ENCODE measurements at places on chromosomes 7 and 10. TPM values are rescaled to one million over a fixed set of nuclear protein-coding genes. Genes with fewer than 3 reads are reported as not detected.

The GPR37 gene
- total RNA-seq, result not detected

The COL13A1 gene
- not detected for total RNA-seq

The PRPS1L1 gene
- total RNA-seq, result not detected

The GIMAP4 gene
- 62.7 TPM for total RNA-seq

The MYH16 gene
- total RNA-seq, result not detected

The WDFY4 gene
- total RNA-seq, result 0.05 TPM

DNA sequence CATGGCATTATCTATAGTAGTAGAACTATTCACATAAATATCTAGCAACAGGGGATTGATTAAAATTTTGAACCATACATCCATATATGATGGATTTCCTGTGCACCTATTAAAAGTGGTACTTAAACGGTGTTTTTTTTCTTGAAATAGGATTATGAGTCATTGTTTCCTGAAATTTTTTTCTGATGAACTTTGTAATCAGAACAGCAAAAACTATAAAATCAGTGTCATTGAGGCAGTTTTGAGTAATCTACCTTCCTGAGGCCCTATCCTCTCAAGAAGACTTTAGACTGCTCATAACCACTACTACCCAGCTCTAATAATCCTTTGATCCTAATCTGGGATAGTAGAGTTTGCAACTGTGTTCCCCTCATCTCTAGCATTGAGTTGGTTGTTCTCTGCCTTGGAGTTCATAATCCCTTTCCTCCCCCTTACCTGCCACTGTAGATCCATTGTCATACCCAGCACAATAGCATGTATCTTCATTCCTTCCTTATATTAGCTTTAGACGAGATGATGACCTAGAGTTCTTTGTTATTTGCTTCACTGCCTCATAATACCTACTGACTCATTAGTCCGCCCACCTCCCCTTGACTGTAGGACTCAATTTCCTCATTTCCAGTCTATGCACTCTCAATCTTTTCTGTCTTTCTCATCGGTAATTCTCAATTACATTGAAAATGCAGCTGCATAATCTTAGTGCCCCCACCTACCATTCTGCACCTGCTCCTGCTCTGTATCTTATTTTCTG, 133.4 kb downstream of the LRRC4 start:
- no peak for DNase-seq

- no peak for DNase-seq
Measured at GRCh38 chr7:111931016-111931517, 275.1 kb downstream of the DOCK4 start.

GRCh38 chr7:128361411-128362379, at the start of gene PRRT4:
Gene PRRT4 (minus strand): TSS chr7:128361690.
- DNase-seq, result peak; percentile 81

- DNase-seq, result no peak
Measured at GRCh38 chr7:17404006-17404405, 105.6 kb downstream of the AHR start.

DNA sequence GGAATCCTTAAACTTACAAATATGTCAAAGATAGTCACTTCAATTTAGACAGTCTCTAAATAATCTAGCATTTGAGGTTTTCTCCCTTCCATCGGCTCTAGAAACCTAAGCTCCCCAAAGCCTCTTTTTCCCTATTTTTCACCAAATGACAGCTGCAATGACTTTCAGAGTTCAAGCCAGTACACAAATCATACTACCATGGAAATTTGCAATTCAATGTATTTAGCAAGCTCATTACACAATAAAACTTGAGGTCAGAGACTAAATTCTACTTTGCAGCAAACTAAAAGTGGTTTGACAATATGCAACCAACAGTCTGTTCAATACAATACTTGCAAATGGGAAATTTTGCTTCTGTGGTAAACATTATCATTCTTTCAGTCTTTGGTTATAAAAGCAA, 80.3 kb downstream of the SKIDA1 start:
- no peak for DNase-seq

- no peak for DNase-seq
Measured at GRCh38 chr10:72332423-72333111, 22.2 kb downstream of the DNAJB12 start.

DNA sequence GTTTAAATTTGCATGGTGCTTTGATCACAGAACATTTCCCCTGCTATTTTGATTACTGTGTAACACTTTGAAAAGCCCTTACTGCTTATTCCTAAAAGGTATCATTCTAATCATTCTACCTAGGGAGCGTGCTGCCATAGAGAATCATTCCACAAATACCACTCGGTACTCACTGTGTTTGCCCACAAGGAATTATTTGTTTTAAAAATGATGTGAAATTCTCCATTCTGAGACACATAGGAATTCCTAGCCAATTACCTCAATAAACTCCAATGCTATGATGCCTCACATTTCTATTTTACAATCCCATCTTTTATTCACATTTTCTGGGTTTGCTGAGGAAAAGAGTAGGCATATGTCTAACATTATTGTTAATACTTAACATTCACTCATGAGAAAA, 16.2 kb upstream of the TES start:
- DNase-seq, result no peak

DNA sequence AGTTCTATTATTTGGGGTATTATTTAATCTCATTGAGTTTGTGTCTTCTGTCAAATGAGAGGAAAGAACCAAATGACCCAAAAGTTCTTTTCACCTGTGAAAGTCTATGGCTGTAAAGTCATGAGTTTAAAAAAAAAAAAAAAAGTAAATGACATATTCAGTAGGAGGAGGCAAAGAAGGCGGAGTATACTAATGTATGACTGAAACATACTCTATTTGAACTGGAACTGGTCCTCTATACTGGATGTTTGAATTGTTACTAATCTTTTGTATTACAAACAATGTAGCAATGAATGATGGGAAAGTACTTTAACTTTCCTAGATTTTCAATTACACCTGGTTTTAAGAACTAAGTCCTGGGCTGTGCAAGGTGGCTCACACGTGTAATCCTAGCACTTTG, 24.9 kb upstream of the GSAP start:
- DNase-seq, result no peak

- DNase-seq, result no peak
Measured at GRCh38 chr7:26813432-26813831, 51.0 kb downstream of the SKAP2 start.

DNA sequence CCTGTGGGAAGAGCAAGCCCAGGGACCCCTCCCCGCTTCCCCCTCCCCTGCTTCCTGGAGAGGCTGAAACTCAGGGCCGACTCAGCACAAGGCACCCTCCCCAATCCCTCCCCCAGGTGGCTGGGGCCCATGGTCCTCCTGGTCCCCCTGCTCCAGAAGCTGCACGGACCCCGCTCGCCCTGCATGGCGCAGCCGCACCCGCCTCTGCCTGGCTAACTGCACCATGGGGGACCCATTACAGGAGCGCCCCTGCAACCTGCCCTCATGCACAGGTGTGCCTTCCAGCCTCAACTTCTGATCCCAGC, 19.7 kb upstream of the ZNF862 start:
- DNase-seq, result no peak

DNA sequence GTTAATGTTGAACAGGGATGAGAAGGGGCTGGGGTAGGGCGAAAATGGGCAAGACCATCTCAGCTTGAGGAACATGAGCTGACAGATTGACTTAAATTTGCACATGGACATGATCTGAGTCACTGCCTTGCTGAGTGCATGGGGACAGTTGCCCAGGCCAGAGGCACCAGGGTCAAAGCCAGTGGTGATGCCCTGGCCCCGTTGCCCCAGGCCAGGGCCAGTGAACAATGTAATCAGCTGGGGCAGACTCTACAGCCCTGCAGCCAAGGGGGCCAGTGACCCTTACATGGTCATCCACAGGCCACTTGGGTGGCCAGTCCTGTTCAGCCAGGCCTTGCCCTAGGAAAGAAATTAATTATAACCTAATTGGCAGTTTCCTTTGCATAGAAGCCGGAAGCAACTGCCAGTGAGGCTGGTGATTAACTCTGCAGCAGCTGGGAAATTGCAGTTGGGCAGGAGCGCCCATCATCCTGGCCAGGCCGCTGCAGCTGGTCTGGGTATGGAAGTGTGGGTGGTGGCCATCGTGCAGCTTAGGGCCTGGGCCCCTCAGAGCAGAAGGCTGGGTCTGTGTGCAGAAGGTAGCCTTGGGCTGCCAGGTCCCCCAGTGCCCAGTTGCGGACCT, 9.6 kb downstream of the RET start:
- no peak for DNase-seq

DNA sequence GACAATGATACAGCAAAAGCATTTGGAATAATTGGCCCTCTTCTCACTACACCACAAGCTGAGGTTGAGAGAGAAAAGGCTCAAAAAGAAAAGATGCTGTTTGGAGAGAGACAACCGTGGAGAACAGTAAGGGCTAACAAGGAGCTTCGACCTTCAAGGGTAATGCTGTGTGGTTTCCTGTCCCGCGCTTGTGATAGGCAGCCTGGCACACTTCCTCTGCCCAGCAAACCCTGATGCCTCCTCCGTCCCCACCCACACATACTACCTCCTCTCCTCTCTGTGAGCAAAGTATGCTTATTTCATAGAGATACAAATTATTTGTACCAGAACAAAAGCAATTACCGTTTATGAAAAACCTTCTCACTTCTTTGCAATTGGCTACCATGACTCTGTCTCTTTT, 755.4 kb downstream of the KCNMA1 start:
- peak; percentile 33 for DNase-seq

DNA sequence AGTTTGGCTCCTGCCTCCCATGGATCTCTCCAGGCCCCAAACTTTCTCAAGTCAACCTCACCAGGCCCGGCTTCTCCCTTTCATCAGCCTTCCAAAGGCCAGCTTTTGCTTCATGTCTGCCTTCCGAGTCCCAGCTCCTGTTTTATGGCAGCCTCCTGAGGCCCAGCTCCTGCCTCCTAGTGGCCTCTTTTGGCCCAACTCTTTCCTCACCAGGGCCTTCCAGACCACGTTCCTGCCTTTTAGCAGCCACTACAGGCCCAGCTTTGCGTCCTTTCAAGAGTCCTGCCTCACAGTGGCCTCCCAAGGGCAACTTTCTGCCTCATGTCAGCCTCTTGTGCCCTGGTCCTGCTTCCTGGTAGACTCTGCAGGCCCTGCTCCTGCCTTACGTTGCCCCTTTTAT, 15.3 kb upstream of the TMEM248 start:
- no peak for DNase-seq

DNA sequence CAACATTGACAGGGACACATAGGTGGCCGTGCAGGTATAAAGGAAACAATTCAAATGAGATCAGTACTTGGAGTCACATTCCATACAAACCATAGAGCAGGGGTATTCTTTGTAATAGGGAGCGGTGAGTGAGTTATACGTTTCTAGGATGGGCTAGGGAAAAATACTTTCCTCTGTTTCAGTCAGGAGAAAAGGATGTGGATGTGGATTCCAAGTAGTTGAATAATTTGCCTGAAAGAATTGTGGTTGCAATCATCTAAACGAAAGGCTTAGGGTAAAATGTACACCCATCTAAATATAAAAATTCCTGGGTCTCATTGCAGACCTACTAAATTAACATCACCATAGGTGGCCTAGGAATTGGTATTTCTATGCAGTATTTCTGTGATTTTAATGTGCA, 270.7 kb upstream of the IGFBP3 start:
- no peak for DNase-seq

- no peak for DNase-seq
Measured at GRCh38 chr7:75698358-75698757, 40.4 kb downstream of the HIP1 start.

DNA sequence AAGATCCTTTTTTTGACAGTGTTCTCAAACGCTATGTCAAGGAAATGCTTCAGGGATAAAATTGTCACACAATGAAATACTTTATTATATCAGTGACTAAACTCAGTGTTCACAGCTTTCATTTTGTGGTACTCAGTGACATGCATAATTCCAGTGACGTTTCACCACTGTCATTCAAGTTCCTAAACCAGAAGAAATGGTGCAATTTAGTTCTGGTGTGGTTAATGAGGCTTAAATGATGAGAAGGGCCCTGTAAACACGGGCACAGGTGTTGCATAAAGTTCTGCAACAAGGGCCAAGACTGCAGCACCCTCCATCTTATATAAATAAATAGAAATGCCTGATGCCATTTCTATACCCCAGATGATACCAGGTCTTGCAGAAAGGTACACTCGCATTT, 1247.1 kb downstream of the GATA3 start:
- DNase-seq, result no peak

DNA sequence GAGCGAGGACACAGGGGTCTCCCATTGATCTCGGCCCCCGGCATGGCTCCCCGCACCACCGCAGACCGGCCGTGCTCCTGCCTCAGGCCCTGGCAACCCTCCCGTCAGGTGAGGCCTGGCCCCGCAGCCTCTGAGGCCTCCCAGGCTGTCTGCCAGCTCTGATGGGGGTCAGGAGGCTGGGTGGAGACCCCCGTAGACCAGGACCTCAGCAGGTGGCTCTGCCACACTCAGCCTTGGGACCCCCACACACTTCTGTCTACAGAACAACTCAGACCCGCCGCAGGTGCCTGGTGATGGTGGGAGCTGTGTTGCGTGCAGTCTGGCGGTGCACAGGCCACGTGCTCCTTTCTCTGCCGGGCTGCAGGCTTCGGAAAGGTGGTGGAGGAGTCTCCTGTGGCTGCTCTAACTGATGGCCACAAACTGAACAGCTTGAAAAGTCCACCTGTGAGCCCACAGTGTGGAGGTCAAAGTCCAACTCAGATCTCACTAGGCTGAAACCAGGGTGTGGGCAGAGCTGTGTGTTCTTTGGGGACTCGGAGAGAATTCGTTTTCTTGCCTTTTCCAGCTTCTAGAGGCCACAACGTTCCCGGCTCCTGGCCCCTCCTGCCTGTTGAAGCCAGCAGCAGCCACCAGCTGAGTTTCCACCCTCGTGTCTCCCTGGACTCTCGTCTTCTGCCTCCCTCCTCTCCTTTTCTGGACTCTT, 62.5 kb downstream of the PWWP2B start:
- DNase-seq, result no peak

DNA sequence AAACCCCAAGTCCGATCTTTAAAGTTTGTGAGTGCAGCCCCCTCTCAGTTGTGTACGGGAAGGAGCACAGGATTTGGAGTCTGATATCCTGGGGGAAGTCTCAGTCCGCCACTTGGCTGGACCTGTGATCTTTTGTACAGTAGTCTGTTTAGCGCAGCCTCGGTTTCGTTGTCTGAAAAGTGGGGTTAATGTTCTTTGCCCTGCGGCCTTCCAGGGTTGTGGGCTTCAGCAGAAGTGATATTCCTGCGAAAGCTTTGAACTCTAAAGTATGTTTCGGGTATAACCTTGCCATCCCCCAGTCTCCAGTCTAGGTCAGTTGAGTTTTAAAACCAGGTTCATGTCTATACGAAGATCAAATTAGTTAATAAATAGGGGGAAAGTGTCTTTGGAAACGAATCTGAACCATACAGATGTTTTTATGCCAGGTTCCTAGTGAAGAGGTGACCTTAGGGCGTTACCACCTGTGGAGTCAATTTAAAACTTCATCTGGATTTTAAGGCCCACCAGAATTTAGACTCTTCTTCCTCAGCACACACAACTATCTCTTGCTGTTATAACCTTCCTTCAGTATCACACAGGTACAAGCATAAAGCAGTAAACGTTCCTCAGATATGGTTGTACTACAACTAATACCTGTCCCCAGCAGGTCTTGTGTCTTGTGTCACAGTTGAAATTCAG, 904 bp downstream of the R3HCC1L start:
- no peak for DNase-seq

All from activated CD4-positive, alpha-beta T cell treated with anti-CD3 and anti-CD28 coated beads, Interleukin-2, amount 10 ng/mL, durations not matched to agents 24 days and 14 days (primary cell).